OCI-LY7 (cell line): ENCODE measurements at places on chromosomes 13 and 19. TPM values are rescaled to one million over a fixed set of nuclear protein-coding genes. Genes with fewer than 3 reads are reported as not detected.

- no peak for DNase-seq
These were observed 7.1 kb downstream of the PCDH20 start for GRCh38 chr13:61408571-61408970.

Gene C19orf67
- 0.55 and 1.4 TPM in 2 replicates for total RNA-seq

GRCh38 chr13:105952973-105953290 is 582.5 kb downstream of the EFNB2 start:
- DNase-seq, result no peak

Gene RNF225
- total RNA-seq, result 0.77 and 1.7 TPM in 2 replicates

Gene CFAP97D2
- not detected in 2 replicates for total RNA-seq

Gene RFPL4A
- total RNA-seq, result not detected in 2 replicates

Gene CCDC70
- not detected in 2 replicates for total RNA-seq

GRCh38 chr13:42047561-42048341 is 697 bp upstream of the DGKH start:
- peak; percentile 22 for DNase-seq

Gene NUDT15
- 15.9 and 17.8 TPM in 2 replicates for total RNA-seq

DNA sequence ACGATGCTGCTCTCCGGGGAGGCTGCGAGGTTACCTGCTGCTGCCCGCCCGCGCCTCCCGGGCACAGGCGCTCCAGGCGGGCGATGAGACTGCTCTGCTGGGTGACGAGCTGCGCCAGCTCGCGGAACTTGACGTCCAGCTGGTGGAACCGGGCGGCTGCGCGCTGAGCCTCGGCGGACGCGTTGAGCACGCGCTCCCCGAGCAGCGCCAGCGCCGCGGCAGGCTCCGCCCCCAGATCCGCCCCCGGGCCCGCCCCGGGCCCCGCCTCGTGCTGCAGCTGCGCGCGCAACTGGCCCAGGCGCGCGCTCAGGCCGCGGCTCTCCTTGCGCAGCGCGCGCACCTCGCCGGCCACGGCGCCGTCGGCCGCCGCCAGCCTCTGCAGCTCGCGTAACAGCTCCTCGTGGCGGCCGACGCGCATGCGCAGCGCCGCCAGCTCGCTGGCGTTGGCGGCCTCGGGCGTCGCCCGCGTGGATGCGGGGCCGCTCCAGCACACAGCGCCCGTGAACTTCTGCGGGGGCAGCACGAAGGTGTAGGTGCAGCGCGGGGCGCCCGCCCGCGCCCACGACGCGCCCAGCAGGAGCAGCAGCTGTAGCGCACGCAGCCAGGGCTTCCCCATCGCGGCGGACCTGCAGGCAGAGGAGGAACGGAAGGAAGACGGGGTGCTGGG is 6.4 kb downstream of the ANGPTL6 start:
- DNase-seq, result peak; percentile 95

Gene CGB2
- total RNA-seq, result not detected in 2 replicates

DNA sequence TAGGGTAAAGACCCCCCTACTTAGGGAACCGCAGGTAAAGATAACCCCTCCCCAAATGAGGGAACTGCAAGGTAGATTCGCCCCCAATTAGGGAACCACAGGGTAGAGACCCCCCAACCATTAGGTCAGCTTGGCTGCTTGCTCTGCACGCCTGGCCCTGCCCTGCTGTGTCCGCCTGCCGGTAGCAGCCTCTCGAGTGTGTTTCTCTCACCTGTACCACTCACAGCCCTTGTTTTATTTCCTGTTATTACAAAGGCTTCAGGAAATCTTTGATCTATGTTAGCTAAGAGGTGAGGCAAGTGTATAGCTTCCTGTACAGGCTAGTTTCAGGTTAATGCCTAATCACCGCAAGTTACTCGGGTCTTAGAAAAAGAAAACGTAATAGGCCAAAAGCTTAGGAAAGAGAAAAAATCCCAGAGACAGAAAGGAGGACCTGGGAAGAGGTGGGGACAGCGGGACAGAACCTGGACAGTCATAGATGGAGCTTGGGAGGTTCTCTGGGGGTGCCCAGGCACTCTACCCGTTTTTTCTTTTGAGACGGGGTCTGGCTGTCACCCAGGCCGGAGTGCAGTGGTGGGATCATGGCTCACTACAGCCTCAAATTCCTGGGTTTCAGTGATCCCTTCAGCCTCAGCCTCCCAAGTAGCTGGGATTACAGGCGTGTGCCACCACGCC is 23.1 kb upstream of the EIF3G start:
- no peak for DNase-seq

Gene MYO1F
- total RNA-seq, result 14.9 and 18.4 TPM in 2 replicates

Gene ZNF575
- 2.0 and 2.7 TPM in 2 replicates for total RNA-seq

Gene IGFL4
- total RNA-seq, result not detected in 2 replicates

DNA sequence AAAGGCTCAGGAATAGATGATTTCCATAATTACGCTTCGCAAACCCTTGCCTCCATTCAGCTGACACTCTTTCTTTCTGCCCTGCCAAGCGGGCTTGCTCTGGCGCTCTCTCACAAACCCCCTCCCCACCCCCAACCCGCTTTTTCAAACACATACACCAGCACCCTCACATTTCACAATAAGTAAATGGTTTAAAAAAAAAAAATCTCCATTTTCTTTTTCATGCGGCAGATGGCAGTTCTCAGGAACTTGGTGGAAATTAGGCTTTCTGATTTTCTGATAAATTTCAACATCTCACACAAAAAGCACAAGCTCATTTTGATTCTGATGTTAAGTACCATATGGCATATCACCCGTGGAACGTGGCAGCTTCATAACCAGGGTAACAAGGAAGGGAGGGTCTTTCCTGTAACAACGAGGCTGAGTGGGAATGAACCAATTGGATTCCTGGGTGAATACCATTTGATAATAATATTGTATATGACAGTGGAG is 43.8 kb downstream of the C13orf42 start:
- no peak for DNase-seq

Gene OR4F17
- 0.88 TPM in 1 of 2 replicates, not detected in the other for total RNA-seq
